HS-5 (cell line): ENCODE measurements at places on chromosomes 3 and 15.

GRCh38 chr3:169945313-169945712, 21.3 kb upstream of the SEC62 start:
- DNase-seq = no peak

GRCh38 chr15:62935300-62936081, 107.1 kb upstream of the TPM1 start:
- DNase-seq = no peak

GRCh38 chr3:194087280-194087679, 48.7 kb upstream of the HES1 start:
- DNase-seq = no peak

- no peak for DNase-seq
Measured at GRCh38 chr3:113158171-113158570, 53.2 kb upstream of the BOC start.

DNA sequence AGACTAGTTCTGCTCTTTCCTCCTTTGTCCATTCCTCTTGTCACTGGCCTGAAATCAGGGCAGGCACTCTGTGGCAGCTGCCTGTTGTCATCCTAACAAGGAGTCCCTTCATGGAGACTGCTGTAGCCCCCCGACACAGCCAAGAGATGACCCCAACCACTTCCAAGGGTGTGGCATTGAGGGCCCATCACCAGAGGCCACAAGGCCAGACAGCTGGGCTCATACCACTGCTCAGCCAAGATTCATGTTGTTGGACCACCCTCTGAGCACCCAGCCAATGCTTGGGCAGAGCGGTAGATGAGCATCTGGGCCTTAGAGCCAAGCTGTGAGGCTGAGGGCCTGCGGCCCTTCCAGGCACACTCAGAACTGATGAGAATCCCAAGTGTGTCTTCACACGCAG, 85.4 kb downstream of the EPHB1 start:
- no peak for DNase-seq

- no peak for DNase-seq
Measured at GRCh38 chr3:23884481-23884880, 32.3 kb downstream of the NKIRAS1 start.

DNA sequence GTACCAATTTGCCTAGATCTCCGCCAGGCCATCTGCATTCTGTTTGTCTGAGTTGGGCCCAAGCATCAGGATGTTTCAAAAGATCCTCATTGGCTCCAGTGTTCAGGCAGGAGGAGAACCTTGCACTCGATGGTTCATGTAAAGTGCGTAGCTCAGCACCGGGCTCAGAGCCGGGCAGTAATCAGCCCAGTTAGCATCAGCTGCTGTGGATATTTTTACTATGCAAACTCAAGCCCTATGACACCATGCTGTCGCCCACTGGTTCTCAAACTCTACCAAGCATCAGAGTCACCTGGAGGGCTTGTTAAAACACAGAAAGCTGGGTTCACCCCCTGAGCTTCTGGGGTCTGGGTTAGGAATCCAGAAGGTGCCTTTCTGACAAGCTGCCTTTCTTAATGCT, 310.8 kb downstream of the SHQ1 start:
- no peak for DNase-seq

- no peak for DNase-seq
Measured at GRCh38 chr15:95302206-95302605, 1028.3 kb upstream of the NR2F2 start.

DNA sequence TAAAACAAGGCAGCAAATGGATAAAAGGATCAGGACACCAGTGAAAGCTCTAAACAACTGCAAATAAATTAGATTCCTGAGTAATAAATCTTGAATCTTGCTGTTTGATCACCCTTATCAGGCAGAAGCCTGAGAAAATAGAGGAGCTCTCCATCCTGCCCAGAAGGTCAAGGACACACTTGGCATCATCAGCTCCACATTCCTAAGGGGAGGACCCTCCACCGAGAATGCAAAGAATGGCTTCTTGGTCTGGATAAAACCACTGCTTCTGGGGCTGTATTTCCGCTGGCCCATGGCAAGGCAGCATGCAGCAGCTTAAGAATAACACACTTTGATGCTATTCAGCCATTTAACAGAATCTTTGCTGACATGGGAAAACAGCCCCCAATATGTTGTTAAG, 108.9 kb upstream of the TSC22D2 start:
- no peak for DNase-seq

DNA sequence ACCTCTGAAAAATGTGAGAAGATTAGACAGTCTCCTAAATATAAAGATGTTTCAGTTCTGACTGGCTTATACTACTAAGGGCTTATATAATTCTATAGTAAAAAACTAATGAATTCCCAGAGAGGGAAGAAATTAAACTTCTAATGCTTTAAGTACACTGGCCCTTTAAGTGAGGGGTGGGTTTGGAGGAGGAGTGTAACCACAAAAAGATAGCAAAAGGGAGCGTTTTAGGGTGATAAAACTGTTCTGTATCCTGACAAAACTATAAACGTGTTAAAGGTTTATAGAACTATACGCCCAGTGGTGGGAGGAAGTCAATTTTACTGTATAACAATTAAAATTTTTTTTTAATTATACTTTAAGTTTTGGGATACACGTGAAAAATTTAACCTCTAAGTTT, 45.8 kb downstream of the CEP152 start:
- DNase-seq = no peak

DNA sequence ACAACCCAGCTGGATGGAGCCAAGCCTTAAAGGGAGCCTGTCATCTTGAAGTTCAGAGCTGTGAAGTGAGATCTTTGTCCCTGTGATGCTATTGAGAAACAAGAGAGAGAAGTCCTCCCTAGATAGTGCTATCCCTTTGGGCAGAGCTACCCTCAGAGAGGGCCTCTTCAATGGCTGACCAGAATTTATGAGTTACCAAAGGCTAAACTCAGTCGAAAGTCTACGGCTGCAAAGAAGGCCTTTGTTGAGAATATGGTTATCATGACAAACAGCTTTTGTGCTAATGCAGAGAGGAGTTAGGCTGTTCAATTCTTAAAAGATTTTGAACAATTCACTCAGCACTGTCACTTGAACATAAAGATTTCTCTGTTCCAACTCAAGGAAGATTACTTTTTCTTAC, 65.9 kb upstream of the C3orf80 start:
- no peak for DNase-seq

- no peak for DNase-seq
Measured at GRCh38 chr15:67945131-67945530, 105.3 kb upstream of the RNU6-1 start.

DNA sequence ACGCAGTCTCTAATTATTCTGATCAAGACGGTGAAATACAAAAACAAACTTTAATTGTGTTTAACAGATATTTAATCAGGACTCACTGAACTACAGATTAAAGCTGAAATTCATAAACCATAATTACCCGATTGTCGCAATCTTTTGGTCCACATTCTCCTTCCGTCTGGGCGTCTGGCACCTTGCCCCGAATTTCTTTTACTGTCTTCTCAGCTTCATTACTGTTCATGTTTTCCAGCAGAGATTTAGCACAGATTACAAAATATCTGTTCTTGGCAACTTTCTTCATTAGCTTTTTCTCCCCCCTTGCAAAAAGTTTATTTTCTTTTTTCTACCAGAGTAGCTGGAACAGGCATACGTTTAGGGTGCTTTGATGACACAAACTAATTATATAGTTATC, 271.4 kb downstream of the TIGIT start:
- no peak for DNase-seq

GRCh38 chr3:13197795-13198194, 124.6 kb upstream of the IQSEC1 start:
- no peak for DNase-seq

GRCh38 chr15:28269097-28269496, 52.9 kb downstream of the HERC2 start:
- no peak for DNase-seq

DNA sequence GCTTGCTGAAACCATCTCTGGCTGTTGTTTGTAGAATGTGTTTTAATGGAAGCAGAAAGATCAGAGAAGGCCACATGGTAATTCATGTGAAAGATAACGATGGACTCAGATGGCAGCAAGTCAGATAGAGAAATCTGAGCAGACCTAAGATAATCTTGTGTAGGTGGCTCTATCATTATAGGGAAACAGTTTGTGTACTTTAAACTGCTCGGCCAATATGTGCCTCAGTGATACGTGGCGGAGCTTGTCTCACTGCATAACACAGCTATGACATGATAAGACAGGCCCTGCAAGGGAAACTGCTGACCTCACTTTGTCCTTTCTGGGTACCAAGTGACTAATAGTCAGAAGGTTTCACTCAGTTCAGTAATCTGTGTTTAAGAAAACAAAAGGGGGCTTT, 51.0 kb downstream of the MME start:
- DNase-seq = peak; percentile 9

DNA sequence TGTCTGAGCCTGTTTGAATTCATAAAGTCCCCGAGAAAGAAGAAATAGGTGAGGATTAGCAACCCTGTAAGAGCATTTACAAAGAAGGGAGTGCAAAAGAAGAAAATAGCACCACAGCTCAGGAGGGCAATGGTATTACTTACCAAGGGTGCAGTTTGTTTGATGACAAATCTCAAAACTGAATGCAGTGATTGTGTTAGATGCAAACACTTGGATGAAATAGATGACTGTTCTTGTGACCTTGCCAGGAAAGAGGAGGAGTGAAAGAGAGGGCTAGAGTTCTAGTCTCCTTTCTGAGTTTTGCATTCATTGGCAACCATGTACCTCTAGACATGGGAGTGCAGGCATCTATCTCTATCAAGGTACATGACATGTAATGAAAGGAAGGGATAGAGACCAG, 1030.8 kb upstream of the CFAP20DC start:
- no peak for DNase-seq

DNA sequence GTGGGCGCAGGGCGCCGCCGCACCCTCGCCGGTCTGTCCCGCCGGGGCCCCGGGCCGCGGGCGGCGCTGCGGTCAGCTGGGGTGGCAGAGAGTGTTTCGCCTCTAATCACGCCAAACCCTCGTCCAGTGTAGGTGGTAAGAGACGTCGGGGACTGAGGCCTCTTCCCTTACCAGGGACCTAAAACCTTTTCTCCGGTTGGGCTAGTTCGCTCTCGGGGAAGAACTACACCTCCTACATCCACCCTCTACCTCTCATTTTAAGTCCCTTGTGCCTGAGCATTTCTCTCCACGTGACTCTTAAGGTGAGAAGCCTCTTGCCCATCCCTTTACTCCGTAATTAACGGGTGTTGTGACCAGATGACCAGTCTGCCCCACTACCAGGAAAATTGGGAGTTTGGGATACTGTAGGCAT, 520 bp downstream of the TMEM42 start:
- DNase-seq = peak; percentile 23

GRCh38 chr3:26590919-26591484, 31.6 kb upstream of the LRRC3B start:
- DNase-seq = no peak

- DNase-seq = no peak
Measured at GRCh38 chr15:57537072-57537471, 54.6 kb upstream of the MYZAP start.

- no peak for DNase-seq
Measured at GRCh38 chr15:96894659-96895058, 564.2 kb downstream of the NR2F2 start.

- DNase-seq = no peak
Measured at GRCh38 chr3:71984843-71985613, 200.1 kb upstream of the PROK2 start.

GRCh38 chr15:98554272-98555172, 93.8 kb upstream of the IGF1R start:
- DNase-seq = no peak

- no peak for DNase-seq
Measured at GRCh38 chr3:78588906-78589621, 1178.7 kb downstream of the ROBO1 start.

- no peak for DNase-seq
Measured at GRCh38 chr15:71348597-71348996, 233.3 kb downstream of the THSD4 start.

- no peak for DNase-seq
Measured at GRCh38 chr3:108608750-108609149, 19.2 kb downstream of the DZIP3 start.

DNA sequence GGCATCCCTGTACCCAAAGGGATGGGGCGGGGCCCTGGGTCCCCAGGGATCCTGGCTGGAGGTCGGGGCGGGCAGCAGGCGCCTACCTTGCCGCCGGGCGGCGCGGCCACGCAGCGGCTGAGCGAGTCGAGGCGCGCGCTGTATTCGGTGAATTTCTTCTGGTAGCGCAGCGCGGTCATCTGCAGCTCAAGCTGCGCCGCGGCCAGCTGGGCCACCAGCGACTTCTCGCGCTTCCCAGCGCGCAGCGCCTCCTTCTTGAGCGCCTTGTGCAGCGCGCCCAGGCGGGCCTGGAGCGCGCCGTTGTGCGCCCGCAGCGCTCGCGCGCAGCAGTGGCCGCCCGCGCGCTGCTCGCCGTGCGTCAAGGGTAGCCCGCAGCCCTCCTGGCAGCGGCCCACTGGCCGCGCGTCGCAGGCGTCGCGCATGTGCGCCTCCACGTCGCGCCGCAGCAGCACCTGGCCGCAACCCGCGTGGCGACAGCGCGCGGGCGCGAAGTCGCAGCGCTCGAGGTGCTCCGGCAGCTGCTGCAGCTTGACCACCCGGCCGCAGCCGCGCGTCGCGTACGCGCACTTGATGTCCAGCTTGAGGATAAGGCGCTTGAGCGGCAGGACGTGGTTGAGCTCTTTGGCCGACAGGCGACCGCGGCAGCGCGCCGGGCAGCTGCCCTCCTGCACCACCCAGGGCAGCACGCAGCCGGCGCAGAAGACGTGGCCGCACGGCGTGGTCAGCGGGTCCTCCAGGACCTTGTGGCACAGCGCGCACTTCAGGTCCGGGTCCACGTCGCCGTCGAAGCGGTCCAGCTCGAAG, 522 bp downstream of the PDZRN3 start:
- peak; percentile 60 for DNase-seq

DNA sequence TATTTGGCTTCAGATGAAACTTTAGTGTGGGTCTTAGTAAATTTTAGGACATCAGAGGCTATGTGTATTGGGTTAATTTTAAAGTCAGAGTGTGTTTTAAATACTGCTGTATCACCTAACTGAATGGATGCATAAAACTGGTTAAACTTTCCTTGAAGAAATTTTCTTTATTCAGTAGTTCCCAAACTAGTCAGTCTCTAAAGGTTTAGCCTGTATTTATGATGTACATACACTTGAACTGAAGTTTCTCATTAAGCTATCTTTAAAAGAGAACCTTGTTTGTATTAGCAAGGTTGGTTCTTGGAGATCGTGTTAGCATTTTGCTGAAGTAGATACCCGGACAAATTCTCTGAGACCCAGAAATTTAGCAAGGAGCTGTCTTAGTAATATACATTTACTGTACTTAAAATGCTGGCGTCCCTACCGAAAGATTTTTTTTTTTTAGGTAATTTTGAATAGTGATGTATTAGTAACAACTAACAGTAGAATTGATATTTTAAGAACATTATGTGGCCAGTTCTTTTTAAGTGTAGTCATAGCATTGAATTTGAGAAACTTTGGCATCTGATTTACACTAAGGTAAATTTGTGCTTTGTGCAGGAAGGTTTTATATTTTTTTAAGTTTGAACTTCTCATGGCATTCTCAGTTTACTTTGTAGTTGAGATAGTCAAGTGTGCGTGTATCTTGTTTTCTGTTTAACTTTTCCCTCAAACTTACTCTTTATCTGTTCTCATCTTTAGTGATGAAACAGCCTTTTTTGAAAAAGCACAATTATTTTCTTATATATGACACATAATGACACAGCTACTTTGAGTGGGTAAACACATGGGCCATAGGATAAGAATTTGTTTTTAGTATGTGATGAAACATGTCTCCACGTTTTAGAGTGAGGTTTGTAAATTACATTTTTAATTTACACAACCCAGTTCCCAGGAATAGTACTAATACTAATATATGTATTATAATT, 2.9 kb downstream of the DIPK2A start:
- DNase-seq = no peak

GRCh38 chr15:95091444-95091843, 860.1 kb downstream of the MCTP2 start:
- no peak for DNase-seq
